ENCODE measurements at places on chromosomes 2 and 18. TPM values are rescaled to one million over a fixed set of nuclear protein-coding genes. Genes with fewer than 3 reads are reported as not detected.

DNA sequence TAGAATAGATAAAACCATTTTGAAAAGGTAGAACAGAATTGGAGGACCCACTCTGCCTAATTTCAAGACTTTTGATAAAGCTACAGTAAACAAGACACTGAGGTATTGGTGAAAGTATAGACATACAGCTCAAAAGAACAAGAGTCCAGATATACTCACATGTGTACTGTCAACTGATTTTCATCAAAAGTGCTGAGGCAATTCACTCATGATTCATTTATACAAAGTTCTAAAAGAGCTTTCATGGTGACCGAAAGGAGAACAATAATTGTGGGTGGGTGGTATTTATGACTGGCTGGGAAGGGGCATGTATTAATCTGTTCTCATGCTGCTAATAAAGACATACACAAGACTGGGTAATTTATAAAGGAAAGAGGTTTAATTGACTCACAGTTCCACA, 7.3 kb downstream of the MAP4K3 start:
- no peak for DNase-seq

GRCh38 chr2:65319674-65320041, 92.0 kb downstream of the ACTR2 start:
- no peak for DNase-seq

- peak; percentile 45 for DNase-seq
These were observed 3.7 kb upstream of the TGFA start for GRCh38 chr2:70557171-70557838.

GRCh38 chr2:174184915-174185314, 63.4 kb downstream of the OLA1 start:
- DNase-seq = no peak

GRCh38 chr18:64037812-64038414, 68.0 kb downstream of the SERPINB8 start:
- DNase-seq = peak; percentile 44

DNA sequence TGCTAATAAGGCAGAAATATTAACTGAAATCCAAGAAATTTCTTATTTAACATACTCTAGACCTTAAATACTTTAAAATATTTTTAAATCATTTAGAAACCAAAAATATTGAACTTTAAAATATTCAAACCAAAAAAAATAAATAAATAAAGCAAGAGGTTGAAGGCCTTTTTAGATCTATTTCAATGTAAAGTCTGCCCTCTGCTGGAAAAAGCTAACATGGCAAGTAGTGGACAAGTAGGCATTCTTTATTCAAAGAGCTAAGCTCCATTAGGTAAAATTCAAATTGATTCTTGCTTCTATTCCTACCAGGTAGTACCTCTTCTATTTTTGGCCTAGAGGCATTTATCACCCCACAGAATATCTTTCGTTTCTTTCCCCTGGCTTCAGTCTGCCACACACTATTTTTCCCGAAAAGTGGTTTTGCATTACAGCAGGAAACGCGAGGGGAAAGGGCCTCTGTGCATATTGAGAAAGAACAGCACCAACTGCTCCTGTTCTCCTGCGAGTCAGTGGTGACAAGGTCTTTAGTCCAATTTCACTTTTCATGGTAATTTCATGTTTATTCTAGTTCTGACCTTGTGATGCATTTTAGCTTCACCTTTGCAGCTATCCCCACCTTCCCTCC, 20.4 kb downstream of the IFIH1 start:
- DNase-seq = peak; percentile 72

GRCh38 chr2:68832233-68832869, 38.8 kb downstream of the BMP10 start:
- DNase-seq = peak; percentile 97

POMC gene
- total RNA-seq = not detected

Measured in renal cortical epithelial cell (primary cell).